ENCODE measurements at places on chromosomes 7 and 10.

DNA sequence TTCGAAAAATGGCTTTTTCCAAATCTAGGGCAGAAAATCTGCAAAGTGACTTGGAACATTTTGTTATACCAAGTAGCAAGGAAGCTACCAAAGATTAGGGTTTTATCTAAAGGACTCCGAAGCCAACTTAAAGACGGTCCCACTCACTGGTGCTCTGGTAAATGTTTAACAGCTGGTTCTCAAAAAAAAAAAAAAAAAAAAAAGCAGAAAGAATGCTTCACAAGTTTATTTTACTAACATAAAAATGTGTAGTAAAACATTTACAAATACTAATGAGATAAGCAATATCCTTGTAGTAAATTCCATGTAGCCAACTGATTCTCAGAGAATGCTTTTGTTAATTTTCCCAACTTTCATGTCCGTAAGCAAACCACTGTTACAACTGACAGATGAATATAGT lies 38.4 kb downstream of the TAF3 start:
- no peak for DNase-seq

DNA sequence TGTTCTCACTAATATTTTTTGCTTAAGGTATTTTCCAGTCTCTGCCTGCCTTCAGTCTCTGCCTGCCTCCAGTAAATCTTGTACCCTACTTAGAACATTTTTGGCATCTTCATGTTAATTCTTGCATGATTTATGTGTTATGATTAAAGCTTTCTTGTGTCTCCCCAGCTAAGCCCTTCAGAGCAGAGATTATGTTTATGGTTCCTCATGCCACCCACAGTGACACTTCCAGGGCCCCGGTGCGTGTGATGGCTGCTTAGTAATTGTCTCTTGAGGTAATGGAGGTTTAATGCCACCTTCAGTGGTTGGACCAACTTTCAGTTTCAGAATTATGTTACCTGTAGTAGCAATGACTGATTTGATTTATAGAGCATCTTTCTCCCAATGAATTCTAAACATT lies 70.6 kb upstream of the MET start:
- no peak for DNase-seq

- no peak for DNase-seq
Measured at GRCh38 chr7:79091661-79092060, 361.8 kb downstream of the MAGI2 start.

DNA sequence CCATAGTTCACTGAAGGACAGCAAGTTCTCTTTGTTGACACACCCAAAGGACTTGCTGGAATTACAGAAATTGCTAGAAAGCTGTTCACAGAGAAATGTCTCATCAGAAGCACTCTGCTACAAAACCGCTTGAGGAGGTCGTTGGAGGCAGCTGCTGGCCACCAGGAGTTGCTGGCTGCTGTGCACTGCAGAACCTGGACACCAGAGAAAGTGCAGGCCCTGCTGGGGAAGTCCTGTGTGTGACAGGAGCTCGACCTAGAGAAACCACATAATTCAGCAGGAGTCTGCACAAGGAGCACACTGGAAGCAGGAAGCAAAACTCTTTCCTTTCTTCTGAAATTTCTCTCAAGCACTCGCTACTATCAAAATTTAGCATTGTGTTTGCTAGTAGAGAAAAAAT lies 461.5 kb upstream of the GHITM start:
- no peak for DNase-seq

- DNase-seq, result peak; percentile 43
Measured at GRCh38 chr10:29386342-29386999, 97.6 kb downstream of the LYZL1 start.
